ENCODE measurements at places on chromosomes 2 and 18.

DNA sequence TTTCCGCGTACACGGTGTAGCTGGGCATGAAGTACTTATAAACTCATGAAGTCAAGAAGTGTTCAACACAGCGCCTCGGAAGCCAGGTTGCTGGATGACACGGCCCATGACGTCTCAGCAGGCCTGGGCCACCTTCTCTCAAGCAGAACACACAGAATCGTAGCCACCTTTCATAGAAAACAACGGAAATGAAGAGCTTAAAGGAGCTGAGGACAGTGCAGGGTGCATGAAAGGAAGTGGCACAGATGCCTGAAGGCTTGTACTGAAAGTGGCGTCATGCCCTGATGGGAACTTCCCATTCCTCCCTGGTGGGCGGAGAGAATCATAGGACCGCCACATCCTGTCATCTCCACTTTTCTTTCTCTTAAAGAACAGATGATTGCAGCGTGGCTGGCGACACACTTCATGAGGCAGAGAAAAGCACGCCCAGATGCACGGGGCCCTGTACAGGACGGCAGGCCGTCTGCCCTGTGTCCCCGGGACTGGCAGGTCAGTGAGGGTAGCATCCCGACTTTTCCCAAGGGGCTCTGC, 31.1 kb downstream of the HDAC4 start:
- DNase-seq, result no peak

- DNase-seq, result no peak
Observed at GRCh38 chr2:60309941-60310660, 243.4 kb downstream of the BCL11A start.

DNA sequence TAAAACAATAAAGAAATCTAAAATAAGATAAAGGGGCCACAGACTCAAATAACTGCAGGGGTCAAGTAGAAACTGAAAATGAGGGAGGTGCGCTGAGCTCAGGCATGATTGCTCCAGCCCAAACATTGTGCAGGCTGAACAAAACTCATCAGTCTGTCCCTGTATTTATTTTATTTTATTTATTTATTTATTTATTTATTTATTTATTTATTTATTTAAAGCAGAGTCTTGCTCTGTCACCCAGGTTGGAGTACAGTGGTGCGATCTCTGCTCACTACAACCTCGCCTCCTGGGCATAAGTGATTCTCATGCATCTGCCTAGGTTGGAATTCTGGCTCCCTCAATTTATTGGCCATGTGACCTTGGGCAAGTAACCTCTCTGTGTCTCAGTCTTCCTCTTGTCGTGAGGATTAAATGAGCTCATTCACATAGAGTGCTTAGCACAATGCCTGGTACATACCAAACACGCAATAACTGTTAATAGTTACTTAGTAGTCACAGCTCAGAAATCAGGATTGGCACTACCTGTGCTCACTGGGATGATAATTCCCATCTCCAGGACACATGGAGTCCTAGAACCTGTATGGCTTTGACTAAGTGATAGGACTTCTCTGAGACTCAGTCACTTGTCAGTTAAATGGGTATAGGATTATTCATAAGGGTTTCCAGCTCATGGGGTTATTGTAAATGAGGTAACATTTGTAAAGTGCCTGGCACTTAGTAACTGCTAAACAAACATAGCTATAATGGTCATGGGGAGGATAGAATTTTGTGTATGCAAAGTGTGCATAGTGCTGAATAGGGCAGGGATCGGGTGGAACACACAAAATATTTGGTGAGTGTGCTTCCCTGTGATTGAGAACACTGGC, 6.0 kb downstream of the SPEG start:
- DNase-seq, result no peak

GRCh38 chr18:75257605-75258004, 47.0 kb downstream of the TSHZ1 start:
- DNase-seq, result no peak

DNA sequence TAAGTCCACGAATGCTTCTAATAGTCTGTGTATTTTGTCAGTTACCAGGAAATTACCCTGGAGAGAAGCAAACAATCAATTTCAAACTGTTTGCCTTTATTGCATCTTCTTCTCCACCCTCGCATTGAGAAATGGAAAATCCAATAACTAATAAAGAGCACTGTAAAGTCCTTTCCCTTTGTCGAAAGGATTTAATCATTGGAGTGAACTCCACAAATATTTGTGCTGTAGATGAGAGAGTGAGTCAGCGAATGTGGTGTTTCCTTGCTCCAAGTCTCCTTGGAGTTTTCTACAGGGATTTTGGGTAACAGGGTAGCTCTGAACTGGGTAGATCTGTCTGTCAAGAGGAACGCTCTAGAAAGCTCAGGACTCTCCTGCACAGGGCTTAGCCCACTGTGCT, 240.2 kb downstream of the KCNS3 start:
- DNase-seq, result no peak

DNA sequence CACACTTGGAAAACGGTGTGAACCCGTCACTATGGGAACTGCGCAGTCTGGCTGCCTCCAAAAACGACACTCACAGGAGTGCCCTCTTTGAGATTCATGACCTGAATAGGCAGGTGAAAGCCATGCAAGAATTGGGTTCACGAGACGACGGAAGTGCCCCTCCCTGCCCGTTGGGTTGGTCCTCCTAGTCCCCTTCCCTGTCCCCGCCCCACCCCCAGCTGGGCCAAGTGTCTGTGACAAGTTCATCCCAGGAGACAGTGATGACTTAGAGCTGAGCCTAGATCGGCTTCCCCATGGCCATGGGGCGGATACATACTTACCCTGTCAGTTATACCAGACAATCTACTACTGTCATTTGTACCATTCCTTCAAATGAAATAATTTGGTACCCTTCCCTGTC, 1137.7 kb upstream of the CHAC2 start:
- no peak for DNase-seq

GRCh38 chr2:10812362-10813162, at the start of gene PDIA6:
Gene PDIA6, minus strand, starts transcription at chr2:10812785. Its CDS starts 89 bp downstream, at chr2:10812696.
- DNase-seq, result peak; percentile 97

DNA sequence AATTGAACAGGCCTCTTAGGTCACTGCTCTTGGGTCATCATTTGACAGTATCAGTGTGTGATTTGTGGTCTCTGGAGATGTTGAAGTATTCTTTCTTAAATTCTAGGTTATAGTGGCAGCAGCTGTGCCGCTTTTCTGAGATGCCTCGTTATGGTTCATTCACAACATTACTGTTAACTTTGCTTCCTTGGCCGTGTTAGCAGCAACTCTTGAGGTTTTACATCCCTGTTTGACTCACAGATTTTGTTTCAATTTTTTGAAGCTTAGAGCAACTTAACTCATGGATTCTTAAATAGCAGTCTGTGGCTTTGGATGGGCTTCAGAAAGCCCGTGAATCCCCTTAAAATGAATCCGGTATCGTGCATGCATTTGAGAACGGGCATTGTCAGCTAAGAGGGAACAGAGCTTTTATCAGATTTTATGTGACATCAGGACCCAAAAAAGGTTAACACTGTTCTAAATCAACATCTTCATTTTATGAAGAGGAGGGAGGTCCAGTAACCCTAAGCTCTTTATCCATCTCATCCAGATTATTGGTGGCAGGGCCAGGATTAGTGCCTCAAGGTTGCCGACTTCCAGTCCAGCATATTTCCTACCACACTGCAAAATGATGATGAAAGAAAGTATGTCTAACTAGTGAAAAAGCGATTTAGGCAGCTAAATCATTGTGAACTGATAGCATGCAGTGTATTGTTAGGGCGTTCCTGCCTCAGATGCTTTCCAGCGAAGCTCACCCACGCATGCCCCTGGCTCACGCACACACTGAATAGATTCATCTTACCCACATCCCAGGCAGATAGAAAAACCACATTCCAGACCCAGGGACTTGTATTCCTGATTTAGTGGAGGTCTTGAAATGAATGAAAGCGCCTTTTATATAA, 5.1 kb downstream of the TRIB2 start:
- no peak for DNase-seq

GRCh38 chr2:180507028-180507427, 473.4 kb upstream of the UBE2E3 start:
- DNase-seq, result no peak

DNA sequence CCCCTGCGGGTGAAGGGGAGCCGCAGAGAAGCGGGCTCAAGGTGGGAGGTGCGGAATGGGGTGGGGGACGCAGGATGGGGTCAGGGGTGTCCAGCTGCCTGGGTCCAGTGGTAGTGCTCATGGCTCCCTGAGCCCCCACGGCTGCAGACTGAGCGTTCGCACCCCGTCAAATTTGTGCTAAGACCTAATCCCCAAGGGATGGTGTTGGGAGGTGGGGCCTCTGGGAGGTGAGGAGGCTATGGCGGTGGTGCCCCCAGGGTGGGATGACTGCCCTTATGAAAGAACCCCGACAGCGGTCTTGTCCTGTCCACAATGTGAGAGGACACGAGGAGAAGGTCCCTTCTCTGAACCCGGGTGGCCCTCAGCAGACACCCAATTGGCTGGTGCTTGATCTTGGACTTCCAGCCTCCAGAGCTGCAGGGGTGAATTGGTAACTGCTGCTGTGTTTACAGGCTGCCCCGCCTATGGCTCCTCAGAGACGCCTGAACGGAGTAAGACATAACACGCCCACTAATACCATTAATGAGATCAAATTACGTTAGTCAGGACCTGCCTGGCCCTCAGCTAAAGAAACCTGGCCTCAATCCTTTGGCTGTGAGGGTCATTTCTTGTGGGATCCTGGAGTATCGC, 42.6 kb downstream of the PXDN start:
- no peak for DNase-seq

- DNase-seq, result no peak
Observed at GRCh38 chr2:218155953-218156479, 10.7 kb downstream of the CXCR1 start.

DNA sequence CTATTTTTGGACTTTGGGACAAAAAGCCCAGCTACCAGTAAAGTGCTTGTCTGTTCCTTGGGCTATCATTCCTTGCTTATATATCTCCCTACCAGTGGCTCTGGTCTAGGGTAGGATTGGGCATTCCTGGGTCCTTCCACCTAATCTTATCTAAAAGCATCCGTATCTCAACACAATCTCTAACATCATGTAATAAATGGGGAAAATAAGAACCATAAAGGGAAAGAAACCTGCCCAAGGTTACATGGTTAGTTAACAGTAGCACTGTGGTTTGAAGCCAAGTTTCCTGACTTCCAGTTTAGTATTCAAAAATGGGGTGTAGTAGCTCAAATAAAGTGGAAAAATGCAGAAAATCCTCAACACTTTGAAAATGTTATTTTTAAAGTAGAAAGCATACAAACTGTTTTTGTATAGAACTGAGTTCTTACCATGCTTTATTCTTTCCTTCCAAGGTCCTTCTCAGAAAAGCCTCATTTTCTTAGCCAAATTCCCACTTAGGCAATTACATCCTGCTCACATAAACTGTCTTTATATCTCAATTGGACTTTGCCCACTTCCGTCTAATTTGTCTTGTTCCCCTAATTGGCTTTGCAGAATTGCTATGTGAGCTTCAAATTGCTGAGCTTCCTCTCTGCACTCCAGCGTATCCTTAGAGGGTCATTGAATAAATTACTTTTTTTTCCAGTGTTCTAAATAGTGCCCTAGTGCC, 273.1 kb upstream of the UBE2E3 start:
- no peak for DNase-seq

DNA sequence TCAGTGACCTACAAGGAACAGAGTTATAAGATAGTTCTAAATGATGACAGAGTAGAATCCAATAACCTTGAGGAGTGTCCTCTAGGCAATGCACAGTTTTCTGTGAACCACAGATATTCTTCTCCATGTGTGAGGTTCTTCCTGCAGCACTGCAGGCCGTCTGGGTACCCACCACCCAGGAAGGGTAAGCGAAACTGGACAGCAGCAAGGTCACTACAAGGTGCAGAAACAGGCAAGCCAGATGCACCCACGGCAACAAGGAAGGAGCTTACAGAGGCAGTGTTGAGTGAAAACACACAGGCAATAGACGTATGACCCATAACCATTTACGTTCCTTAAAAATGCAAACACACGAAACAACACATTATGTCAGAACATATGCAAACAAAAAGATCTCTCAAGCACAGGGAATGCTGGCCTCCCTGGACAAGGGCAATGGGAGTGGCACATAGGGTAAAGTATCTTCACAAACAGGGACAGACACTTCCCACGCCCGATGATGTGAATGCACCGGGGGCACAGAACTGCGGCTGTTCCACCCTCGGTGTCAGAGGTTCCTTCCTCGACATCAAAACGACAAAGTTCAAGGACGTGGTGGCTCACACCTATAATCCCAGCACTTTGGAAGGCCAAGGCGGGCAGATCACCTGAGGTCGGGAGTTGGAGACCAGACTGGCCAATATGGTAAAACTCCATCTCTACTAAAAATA, 84.1 kb downstream of the NDUFA10 start:
- DNase-seq, result no peak

DNA sequence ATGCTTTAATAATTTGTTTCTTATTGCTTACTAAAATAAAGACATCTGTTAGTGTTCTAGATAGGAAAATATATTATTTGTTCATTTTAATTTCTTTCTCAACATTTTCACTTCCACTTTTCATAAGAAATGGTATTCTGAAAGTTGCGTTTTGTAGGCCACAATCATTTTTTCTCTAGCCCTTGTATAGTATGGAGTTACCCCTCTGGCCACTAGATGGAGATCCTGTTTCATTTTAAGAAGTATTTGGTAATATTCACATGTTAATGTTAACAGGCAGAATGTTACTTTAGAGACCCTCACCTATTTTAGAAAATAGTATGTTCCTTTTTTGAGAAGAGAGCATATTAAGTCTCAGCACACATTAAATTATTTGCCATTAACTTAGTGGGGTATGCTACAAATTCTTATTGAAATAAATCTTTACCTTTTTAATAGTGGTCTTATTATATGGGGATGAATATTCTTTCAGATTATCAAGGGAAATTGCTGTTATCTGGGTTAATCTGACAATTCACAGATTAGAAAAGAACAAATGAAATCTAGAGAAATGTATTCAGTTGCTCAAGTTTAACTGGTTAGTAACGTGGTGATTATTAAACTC, 73.9 kb upstream of the TTC27 start:
- DNase-seq, result no peak

GRCh38 chr2:79799729-79800128, 286.9 kb downstream of the CTNNA2 start:
- no peak for DNase-seq

DNA sequence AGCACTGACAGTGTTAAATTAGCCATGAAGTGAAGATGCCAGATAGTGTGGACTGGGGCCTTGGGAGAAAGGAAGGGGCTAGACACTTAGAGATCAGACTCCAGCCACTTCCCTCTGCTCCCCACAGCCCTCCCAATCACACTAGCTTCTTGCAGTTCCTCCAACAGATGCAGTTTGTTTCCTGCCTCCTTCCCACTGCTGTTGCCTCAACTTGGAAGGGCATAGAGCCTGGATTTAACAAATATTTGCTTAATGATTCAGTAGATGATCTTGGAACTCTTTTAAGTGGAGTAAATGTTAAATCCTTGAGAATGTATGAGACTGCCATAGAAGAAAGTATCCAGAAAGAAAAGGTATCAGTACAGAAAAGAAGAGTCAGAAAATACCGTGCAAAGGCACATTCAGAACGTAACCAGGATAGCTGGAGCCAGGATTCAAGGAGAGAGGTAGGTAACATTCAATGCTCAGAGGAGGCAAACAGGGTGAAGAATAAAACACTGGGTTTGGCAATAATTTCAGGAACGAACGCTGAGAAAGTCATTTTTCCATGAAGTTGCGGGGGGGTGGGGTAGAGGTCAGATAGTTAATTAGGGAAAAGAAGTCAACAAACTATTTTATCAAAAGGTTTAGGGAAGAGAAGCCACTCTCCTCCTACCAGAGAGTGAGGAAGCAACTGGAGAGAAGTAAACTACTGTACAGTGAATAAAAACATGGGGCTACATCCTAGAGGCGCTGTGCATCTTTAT, 1.3 kb upstream of the BZW1 start:
- no peak for DNase-seq

- no peak for DNase-seq
Observed at GRCh38 chr2:12169721-12170120, 423.3 kb downstream of the LPIN1 start.

Data from WTC11 (cell line).